ENCODE measurements at places on chromosomes 6 and 20.

DNA sequence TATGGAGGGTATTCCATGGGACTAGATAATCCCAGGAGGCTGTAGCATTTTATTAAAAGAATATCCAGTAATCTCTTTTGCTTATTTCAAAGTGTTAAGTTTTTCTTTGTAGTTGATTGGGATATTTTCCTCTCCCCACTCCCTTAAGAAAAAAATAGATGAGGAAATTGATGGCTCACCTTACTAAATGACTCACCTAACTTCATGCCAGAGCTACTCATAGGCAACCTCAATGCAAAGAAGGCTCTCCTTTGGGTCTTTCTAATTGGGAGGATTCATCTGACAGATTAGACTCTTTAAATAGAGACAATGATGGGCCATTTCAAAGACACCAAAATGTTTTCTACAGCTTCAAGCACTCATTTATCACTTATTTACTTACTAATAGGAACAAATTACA is 528.5 kb upstream of the BTBD3 start:
- no peak for DNase-seq

GRCh38 chr6:1024587-1024986 is 287.3 kb upstream of the FOXQ1 start:
- DNase-seq = no peak

- DNase-seq = no peak
Measured at GRCh38 chr6:17032590-17032987, 69.3 kb upstream of the STMND1 start.

- no peak for DNase-seq
Measured at GRCh38 chr6:96836631-96837080, 621 bp downstream of the GPR63 start.

DNA sequence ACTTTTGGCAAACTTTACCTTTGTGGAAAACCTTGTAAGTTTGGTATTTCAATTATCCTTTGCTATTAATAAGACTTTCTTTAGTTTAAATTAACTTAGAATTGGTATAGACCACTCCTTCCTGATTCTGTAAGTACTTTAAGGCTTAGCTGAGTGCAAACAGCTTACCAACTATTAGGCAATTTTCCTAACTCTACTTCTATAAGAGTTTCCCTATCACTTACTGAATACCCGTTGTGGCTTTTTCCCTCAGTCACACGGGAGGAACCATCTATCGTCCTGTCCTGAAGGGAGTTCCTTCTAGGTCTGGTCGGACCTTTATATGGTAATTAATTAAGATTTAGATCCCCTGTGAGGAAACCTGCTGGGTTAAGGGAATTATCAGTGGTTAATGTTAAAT is 9.6 kb downstream of the SLC35A1 start:
- DNase-seq = no peak

DNA sequence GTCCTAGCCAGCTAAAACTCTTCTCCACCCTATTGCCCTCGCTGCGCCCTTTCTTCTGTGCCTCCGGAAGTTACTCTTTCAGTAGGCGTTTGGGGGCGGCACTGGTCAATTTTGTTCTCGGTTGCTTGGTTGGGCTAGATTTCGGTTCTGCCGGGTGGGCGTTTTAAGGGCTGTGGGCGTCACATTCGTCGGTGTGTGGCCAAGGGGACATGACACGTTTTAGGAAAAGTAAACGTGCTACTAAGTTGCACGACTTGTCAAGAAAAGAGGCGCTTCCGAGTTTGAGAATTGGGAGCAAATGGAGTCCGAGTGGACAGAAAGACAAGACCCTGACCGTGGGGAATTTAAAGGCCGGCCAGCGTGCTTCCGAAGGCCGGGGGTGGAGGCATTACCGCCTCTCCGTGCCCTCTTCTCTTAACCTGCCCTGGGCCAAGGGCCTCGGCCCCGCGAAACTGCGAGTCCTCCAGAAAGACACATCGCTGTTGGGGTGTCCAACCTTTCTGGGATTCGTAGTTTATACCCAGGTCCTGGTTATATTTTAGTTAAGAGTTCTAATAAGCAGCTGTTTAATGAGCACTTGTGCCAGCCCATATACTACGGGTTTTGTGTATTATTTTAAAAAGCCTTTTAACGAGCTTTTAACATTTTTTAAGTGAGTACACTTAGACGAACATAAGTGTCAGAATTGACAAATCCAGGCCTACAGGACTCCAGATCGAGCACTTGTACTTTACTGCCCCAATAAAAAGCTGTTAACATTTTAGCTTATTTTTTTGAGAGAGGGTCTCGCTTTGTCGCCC is 664 bp upstream of the BAG6 start:
- peak; percentile 82 for DNase-seq

DNA sequence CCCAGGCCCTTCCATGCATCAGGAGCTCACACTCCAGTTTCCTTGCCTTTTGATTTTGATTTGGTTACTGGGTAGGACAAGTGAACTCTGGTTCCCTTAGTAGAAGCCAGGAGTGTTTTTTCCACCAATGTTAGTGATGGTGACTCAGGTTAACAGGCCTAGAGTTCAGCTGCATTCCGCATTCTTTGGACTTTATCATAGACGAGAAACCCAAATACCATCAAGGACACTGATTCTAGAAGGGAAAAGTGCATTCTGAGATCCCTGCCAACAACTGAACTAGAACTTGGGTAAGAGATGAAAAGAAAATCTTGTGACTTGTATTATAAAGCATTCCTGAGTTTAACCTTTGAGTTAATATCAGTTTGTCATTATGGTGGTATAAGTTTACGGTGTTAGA is 8.9 kb downstream of the GSS start:
- DNase-seq = no peak

GRCh38 chr6:139531148-139532115 is 157.0 kb upstream of the CITED2 start:
- peak; percentile 72 for DNase-seq
